Globus pallidus (tissue), 1 donor: ENCODE measurements at places on chromosomes 2 and 18.

DNA sequence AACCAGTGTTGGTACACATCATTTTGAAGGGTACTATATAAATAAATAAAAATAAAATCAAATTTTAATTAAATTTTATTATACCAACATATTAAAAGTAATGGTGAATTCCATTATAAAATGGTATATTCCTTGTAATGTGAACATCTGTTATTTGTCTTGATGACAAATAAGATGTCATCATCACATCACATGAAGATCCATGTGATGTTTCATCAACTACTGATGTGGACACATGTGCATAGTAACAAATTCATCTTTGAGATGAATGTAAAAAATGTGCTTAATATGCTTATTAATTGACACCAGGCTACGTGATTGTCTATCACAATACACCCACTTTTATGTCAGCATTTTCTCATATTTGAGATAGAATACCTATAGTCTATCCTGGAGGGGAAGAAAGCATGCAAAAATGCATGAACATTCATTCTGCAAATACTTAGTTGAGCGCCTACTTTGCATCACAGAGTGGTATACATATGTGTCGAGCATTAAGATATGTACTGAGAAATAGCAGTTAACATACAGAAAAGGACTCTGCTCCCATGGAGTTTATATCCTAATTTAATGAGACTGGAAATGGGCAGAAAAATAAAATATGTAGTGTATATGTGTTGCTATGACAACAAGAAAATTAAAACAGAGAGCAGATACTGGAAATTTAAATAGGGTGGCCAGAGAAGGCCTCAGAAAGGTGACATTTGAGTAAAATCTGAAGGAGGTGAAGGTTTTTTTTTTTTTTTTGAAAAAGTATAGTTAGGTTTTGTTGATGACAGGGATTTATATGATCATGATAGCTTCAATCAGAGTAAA is 281.1 kb downstream of the ARHGAP15 start:
- DNase-seq, result no peak

DNA sequence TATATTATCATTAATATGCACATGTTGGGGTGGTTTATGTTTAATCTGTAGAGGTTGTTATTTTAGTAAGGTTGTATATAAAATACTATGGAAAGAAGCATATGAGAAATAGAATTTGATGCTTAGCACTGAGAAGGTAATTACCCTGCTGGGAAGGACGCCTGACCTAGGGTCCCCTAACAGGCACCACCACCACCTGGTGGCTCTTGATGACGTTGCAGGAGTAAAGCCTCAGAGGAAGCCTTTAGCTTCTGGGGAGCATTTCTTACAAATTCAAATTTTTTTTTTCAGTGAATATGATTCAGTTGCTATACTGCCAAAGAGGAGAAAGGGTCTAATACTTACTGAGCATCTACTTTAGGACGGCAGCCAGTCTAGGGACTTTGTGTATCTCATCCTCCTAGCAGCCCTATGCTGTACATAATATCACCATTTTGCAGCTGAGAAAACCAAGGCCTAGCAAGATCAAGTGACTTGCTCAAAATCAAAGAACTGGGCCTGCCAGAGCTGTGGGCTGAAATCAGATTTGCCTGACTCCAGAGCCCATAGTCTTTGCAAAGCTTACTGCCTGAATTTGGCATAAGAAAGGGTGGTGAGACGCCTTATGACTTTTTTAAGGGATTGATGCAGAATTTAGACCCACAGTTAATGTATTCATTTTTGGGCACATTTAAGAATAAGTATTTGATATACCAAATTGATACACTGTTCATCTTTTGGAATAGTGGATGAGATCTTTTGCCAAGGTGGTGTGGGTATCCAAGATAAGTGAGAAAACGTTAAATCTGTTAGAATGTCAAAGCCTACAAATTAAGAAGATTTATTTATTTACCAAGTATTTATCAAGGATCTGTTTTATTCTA is 78.8 kb upstream of the GAREM1 start:
- peak; percentile 46 for DNase-seq

- peak; percentile 92 for DNase-seq
These were observed 46.7 kb upstream of the B3GNT7 start for GRCh38 chr2:231348704-231349373.

- no peak for DNase-seq
These were observed 55.2 kb downstream of the MBP start for GRCh38 chr18:77077401-77077800.

GRCh38 chr2:72982781-72983499 is 65.6 kb downstream of the EMX1 start:
- DNase-seq, result no peak

DNA sequence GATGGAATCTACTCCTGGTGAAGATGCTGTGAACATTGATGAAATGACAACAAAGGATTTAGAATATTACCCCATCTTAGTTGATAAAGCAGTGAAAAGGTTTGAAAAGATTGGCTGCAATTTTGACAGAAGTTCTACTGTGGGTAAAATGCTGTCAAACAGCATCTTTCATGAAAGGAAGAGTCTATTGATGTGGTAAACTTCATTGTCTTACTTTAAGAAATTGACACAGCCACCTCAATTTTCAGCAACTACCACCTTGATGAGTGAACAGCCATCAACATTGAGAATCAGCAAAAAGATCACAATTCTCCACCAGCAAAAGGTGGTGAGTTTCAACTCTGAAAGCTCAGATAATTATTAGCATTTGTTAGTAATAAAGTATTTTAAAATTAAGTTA is 310.3 kb upstream of the RBMS1 start:
- DNase-seq, result no peak

GRCh38 chr2:238988105-238988504 is 140.2 kb downstream of the TWIST2 start:
- no peak for DNase-seq

- DNase-seq, result no peak
These were observed 767.0 kb downstream of the SLC4A3 start for GRCh38 chr2:220394433-220394832.

- no peak for DNase-seq
These were observed 145.2 kb downstream of the INHBB start for GRCh38 chr2:120491111-120491625.

GRCh38 chr2:220648628-220649027 is 923.5 kb downstream of the EPHA4 start:
- no peak for DNase-seq

DNA sequence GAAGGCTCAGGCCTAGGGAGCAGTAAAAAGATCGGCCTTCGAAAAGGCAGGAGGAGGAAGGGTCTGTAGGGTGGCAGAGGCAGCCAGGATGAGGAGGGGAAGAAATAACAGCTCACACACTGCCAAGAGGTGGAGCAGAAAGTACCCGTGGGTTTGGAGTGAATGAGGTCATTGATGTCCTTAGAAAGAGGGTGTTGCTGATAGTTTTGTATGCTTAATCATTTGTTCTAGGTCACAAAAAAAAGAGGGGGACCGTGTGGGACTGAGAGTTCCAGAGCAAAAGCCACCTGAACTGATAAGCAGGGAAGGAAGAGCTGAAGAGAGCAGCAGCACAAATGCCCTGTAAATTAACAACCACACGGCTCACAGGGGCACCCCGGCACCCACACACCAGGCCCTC is 140.4 kb downstream of the FAM161A start:
- DNase-seq, result no peak

- DNase-seq, result no peak
These were observed 8.2 kb upstream of the CIB4 start for GRCh38 chr2:26649322-26649721.

GRCh38 chr2:83006961-83007360 is 1452.1 kb downstream of the SUCLG1 start:
- DNase-seq, result no peak

DNA sequence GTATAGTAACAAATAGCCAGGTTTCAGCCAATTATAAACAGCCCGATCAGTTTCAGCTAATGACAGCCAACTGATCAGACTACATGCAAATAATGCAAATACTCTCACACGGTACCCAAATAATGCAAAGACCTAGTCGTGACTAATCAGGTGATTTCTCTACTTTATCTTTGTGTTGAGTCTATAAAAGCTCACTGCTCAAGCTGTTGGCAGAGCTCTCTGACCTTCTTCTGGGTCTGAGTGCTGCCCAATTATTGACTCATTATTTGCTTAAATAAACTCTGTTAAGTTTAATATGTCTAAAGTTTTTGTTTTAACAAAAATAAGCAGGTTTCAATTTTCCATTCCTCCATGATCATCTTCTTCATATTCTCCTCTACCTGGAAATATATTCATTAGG is 1971.7 kb downstream of the SUCLG1 start:
- DNase-seq, result no peak
